ENCODE measurements at places on chromosomes 3 and 15.
A peak's percentile ranks its signal among the peaks of the same experiment; 100 is the strongest.

- peak; percentile 32 for DNase-seq
These were observed 59.9 kb downstream of the ADCY5 start for GRCh38 chr3:123388811-123389627.

GRCh38 chr3:166270429-166270828, 433.2 kb upstream of the BCHE start:
- DNase-seq: no peak

GRCh38 chr3:13098192-13098988, 25.2 kb upstream of the IQSEC1 start:
- DNase-seq: no peak

DNA sequence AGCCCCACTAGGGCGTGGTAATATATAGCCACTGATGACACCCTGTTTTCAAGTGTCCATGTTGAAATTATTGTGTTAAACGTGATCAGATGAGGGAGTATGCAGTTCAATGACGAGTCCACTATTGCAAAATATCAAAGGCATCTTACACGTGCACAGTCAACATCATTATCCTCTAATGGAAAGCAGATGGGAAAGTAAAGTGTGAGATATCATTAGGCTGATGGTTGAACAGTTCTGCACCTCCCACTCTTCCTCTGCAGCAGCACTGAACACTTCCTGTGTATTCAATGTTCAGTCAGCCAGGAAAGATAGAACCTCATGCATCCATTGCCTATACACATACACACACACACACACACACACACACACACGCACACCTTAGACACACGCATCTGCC, 431.8 kb upstream of the CCDC54 start:
- DNase-seq: peak; percentile 75

DNA sequence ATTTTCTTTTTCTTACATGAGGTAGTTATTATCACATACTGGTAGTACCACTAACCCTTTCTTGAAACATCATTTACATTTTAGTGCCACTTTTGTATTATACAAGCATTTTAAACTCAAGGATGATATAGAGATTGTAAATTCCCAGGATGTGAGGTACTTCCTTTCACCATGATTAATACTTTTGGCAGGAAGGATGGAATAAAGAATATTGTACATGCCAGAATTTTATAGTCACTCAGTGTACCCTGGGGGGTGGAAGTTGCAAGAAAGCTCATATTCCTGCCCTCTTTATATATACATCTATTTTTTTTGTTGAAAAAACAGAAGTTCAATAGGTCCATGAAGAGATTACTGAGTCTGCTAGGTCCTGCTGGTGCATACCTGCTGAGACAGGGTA, 141.0 kb upstream of the PLSCR5 start:
- DNase-seq: peak; percentile 88

DNA sequence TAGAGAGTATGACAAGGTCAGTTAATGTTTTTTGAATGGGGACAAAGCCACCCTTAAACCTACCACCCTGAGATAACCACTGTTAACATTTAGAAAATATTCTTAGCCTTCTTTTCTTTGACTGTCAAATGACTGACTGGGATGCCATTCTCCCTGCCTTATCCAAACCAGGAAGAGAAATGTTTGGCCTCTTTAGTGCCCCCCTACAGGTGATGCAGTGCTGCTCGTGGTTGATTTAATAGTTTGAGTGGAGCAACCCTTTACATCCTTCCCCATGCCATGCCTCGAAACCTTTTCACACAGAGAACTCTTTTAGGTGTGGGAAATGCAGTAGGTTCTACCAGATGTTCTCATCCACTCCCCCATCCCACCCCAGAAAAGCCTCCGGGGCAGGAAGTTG, 38.7 kb upstream of the UMPS start:
- no peak for DNase-seq

DNA sequence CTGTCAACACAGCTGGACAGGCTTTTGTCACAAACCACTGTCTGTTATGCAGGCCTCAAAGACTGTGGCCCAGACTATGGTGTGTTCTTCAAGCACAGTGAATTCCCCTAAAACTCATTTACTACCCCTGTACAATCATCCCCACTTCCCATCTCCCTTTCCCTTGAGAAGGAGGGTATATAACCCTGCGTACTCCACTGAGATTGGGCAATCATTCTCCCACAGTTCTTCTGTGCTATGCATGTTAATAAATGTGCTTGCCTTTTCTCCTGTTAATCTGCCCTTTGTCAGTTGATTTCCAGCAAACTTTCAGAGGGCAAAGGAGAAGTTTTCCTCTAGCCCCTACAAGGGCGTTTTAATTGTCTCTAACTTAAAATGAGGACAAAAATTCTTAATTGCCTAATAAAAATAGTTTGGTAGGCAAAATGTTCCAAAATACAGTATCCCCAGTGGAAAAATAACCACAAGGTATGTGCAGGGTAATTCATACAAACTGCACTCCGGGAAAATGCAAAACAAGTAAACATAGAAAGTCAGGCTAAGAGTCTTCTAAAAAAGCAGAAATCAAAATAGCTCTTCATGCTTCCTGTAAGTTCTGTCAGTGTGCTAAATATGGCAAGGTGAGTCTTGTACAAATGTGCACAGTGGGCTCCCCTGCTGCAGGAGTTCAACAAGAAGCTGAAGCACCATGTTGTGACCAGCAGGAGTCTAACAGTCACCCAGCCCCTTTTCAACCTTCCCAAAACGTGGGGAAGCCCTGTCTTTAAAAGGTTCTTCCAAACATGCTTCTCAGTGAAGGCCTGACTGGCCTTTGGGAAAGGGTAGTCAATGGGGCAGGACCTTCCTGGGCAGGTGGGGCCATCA, 10.2 kb downstream of the ATP10A start:
- DNase-seq: peak; percentile 67

- no peak for DNase-seq
These were observed 17.3 kb upstream of the KBTBD8 start for GRCh38 chr3:66980791-66981190.

GRCh38 chr15:68441045-68441743, 9.2 kb upstream of the ITGA11 start:
- DNase-seq: peak; percentile 79

DNA sequence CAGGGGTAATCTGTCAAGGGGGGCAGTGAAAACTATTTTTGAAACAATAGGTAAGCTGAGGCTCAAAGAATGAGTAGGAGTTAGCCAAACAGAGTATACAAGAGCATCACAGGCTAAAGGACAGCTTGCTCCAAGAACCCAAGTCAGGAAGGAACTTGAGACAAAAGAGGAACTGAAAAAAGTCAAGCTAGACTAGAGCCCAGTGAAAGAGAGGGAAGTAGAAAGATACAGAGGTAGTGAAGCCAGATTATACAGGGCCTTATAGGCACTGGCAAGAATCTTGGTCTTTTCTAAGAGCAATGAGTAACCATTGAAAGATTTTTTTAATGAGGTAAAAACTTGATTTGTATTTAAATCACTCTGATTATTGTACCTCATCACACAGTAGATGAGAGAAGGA, 69.9 kb downstream of the FILIP1L start:
- no peak for DNase-seq

DNA sequence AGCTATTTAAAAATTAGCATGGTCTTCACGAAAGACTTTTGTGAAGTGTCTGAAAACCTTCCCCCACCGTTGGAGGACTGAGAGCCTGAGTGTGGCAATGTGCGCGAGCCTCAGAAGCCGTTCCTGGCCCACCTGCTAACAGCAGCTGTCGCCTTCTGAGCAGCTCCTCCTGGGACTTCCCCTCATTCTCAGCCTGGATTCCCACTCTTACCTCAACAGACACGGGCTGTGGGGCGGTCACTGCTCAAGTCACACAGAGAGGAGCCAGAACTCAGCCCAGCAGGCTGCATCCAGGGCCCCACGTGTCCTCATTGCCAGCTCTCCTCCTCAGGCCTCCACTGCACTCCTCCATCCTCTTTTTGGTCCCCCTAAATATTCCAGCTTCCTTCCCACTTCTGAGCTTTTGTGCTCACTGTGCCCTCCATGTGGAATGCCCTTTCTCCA, 7.8 kb downstream of the DNASE1L3 start:
- DNase-seq: no peak

DNA sequence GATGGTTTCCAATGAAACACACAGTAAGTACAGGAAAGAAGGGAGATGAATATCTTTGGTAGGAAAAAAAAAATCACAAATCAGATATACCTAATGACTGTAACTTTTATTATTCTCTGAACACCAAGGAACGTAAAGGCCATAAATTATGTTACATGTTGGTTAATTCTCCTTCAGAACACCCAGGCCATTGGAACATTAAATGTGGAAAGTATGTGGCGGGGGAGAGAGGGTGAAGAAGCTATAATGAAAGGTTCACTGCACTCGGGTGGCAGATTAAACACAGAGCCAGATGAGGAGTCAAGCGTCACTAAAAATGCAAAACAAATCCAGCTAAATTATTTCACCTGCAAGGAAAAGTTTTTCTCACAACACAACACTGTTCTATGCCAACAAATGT, 193.8 kb downstream of the FHIT start:
- no peak for DNase-seq

DNA sequence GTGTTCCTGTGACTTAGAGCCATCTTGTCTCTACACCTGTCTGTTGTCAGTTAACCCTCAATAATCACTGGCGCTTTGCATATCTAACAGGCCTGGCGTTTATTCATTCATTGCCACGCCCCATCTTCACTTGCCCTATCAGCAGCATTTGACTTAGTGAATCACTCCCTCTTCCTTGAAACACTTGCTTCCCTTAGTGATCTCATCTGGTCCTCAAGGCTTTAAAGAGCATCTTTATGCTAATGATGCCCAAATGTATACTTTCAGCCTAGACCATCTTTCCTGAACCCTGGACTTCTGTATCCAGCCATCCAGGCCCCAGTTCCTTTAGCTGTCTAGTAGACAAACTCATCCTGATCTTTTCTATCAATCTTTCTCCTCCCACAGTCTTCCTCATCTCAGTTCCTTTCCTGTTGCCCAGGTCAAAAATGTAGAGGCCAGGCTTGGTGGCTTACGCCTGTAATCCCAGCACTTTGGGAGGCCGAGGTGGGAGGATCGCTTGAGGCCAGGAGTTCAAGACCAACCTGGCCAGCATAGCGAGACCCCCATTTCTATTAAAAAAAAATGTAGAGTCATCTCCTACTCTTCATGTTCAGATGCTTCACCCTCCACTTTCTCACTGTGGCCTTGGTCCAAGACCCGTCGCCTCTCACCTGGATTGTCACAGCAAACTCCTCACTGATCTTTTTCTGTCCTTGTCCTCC, 1.4 kb upstream of the IGDCC4 start:
- DNase-seq: peak; percentile 36

DNA sequence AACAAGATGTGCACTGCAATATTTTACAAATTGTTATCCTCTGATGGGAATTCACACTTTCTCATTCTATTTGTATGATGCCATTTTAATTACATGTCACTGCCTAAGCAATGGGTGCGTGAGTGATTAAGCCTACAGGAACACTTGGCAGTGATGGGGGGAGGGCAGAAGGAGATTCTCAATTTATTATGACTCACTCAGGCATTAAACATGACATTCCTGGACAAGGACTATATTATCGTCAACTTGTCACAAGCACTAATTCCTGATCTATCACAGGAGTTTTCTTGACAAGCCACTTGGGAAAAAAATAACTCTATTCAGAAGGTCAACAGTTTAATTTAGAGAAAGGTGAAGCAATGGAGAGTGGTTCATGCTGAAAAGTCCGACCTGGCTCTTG, 556.8 kb downstream of the NSUN3 start:
- no peak for DNase-seq

DNA sequence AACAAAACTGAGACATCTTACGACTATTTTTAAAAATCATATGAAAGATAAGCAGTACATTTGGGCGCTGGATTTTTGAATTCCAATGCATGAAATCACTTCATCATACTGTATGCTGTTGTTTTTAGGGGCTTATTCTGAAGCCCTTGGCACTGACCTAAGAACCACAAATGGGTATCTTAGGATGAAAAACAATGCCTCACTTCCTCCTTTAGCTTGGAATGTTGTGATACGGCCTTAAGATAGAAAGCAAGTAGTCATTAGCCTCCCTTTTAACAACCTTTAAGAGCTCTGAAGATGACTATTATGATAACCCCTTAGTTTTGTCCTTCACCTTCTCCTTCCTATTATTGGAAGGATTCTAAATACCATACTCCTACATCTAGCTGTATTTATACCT, 289.8 kb downstream of the ARPP21 start:
- peak; percentile 71 for DNase-seq

GRCh38 chr3:78725703-78726246, 1042.0 kb downstream of the ROBO1 start:
- DNase-seq: no peak

GRCh38 chr3:176087066-176087697, 1110.1 kb downstream of the TBL1XR1 start:
- DNase-seq: no peak

DNA sequence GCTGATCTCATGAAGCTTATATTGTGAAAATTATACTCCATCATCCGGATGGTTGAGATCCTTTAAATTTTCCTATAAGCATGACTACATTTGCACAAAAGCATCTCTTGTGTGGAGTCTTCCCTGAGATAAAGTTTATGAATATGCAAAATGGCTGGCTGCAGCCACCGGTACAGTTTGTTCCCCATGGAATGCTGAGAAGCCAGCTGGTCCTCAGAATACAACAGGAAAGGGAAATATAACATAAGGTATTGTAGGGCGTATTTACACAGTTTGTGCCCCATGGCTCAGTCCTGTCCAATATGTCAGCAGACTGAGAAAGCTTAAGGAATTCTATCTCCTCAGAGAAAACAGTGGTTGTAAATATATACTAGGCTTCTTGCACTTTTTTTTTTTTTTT, 468.6 kb downstream of the CNTN6 start:
- no peak for DNase-seq

DNA sequence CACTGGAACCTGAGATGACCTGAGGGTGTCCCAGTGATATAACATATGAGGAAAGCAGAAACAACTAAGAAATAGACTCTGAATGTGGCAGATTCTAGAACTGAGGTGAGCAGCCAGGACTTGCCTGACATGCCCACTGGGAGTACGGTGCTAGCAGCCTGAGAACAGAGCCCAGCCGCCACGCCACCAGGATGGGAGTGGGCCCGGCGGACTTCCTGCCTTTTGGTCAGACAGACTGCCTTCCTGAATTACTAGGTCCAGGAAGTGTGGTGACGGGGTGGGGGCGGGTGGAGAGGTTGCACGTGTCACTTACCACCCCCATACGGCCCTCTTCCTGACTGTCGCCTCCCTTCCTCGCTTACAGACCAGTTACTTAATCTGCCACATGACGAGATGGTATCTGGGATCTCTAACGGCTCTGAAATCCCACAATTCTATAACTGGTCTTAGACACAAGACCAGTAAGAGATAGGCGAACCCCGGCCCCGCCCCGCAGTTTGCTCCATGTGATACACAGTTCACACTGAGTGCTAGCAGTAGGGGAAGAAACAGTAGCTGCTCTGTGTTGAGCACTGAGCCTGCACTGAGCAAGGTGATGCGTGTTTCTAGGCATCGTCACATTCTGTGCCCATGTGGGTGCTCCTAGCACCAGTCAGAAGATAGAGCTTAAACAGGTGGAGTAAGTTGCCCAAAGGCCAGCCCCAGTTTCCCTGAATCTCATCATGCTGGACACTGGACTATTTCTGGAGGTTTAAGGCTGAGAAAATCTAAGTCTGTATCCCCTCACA, 95.7 kb downstream of the CPN2 start:
- no peak for DNase-seq

GRCh38 chr3:59422312-59422711, 372.5 kb upstream of the CFAP20DC start:
- peak; percentile 31 for DNase-seq

- peak; percentile 4 for DNase-seq
These were observed 35.7 kb downstream of the SQOR start for GRCh38 chr15:45670511-45670910.

GRCh38 chr15:81813215-81813614, 232.6 kb downstream of the MEX3B start:
- DNase-seq: peak; percentile 15

GRCh38 chr3:36991923-36992805, 767 bp downstream of the EPM2AIP1 start:
- peak; percentile 70 for DNase-seq
